ENCODE measurements at places on chromosomes 7 and 10.

- no peak for DNase-seq
These were observed 25.8 kb upstream of the GPNMB start for GRCh38 chr7:23220690-23221305.

GRCh38 chr7:99000904-99001465 is 122.7 kb downstream of the TRRAP start:
- DNase-seq = no peak

DNA sequence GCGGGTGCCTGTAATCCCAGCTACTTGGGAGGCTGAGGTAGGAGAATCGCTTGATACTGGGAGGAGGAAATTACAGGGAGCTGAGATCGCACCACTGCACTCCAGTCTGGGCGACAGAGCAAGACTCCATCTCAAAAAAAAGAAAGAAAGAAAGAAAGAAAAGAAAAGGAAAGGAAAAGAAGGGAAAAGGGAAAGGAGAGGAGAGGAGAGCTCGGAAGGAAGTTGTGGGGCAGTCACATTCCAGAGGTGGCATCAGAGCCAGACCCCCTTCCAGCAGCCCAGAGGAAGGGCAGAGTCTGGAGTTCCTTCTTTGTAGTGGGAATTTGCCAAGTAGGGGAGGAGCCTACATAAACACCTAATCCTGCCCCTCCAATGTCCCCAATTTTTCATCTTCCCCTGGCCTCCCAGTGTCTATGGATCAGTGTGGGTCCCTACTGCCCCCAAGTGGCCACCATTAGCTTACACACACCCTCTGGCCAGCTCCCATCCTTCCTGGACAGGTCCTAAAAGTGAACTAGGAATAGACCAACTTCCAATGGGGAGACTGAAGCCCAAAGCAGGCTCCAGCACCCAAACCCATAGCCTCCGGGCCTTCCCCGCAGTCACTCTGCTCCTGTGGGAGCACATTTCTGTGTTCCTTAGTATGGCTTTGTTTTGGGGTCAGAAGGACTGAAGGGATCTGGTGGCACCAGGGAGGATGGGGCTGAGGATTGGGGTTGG is 39.6 kb upstream of the HSPB1 start:
- no peak for DNase-seq

GRCh38 chr10:118430190-118430589 is 88.1 kb upstream of the FAM204A start:
- no peak for DNase-seq

DNA sequence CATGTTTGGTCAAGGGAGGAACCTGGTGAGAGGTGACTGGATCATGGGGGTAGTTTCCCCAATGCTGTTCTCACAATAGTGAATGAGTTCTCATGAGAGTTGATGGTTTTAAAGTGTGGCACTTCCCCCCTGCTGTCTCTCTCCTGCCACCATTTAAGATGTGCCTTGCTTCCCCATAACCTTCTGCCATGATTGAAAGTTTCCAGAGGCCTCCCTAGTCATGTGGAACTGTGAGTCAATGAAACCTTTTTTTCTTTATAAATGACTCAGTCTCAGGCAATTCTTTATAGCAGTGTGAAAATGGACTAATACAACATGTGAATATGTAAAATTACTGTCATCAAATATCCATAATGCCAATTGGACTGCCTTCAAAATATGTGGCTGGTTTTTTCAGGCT is 165.5 kb upstream of the TARP start:
- DNase-seq = no peak

DNA sequence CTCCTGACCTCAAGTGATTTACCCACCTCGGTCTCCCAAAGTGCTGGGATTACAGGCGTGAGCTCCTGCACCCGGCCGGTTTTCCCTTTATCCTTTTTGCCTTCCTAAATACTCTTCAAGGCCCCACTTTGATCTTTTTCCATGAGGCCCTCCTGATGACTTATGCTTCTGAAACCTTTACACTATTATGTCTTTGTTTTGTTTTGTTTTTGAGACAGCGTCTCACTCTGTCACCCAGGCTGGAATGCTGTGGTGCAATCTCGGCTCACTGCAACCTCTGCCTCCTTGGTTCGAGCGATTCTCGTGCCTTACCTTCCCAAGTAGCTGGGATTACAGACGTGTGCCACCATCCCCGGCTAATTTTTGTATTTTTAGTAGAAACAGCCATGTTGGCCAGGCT is 3.8 kb downstream of the STMP1 start:
- DNase-seq = no peak

DNA sequence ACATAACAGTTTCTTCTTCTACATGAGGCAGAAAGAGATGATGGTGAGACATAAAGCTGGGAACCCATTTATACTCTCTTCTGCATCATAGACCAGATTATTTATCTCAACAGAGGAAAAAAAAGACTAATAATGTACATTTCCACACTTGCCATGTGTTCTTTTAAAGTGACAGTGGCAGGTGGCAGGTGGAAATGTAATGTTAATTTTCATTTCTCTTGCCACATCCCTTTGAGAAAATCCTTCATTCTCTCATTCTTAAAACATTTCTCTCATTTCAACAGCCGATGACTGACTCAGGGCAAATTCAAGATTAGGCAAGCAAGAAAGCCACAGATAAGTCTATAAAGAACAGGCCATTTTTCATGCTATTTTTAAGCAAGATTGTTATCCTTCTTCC is 635.6 kb upstream of the SORCS1 start:
- no peak for DNase-seq

- no peak for DNase-seq
These were observed 13.1 kb upstream of the PDK4 start for GRCh38 chr7:95609277-95609971.

DNA sequence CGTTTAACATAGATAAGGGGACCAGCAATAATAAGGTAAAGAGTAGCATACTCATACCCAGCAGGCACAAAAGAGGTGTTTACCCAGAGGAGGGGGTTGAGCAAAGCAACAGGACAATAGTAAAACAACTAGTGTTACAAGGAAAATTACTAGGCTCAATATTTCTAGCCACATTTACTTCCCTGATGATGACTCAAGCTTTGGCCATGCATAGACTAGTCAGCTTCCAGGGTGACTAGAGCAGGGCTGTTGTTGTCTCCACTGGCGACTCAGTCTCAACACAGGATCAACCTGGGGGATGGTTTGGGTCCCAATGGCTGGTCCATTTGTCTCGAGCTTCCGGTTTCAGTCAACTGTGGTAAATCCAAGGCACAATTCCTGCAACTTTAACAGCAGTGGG is 217.7 kb upstream of the KCND2 start:
- DNase-seq = no peak

GRCh38 chr10:785861-786214 is 96.4 kb upstream of the DIP2C start:
- no peak for DNase-seq

GRCh38 chr7:103824251-103824650 is 165.2 kb downstream of the RELN start:
- no peak for DNase-seq

DNA sequence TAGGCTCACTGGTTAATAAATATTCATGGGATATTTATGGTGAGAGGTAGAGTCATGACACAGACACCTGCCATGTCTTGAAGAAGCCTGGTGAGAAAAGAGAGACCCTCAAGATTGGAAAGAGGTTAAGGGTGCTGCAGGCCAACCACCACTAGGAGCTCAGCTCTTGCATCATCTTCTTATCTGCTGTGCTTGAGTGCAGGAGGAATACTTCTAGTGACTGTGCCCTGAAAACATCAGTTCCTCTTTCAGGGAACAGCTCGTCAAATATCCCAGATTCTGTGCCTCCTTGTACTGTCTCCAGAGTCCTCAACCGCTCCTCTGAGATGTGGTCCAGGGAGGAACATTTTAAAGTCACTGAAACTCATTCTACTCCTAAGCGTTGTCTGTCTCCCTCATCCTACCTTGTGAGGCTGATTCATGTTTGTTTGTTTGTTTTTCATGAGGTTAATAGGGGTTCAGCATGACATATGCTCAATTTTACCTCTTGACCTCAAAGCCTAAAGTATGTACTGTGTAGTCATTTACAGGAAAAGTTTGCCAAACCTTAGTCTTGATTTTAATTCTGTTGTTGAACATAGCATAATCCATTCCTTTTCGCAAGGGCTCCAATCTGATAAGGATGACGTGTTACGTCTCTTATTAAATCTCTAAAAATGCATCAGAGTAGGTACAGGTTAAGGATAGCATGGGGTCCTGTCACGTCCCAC is 293.1 kb downstream of the C7orf25 start:
- no peak for DNase-seq
